ENCODE measurements at places on chromosomes 13 and 19.
A peak's percentile ranks its signal among the peaks of the same experiment; 100 is the strongest.

GRCh38 chr19:49316284-49316683, 8.7 kb downstream of the SLC6A16 start:
- DNase-seq, result no peak

- no peak for DNase-seq
Observed at GRCh38 chr13:30711837-30712236, 23.5 kb upstream of the ALOX5AP start.

- peak; percentile 98 for DNase-seq
Observed at GRCh38 chr19:2041683-2042484, 9.2 kb downstream of the MKNK2 start.

DNA sequence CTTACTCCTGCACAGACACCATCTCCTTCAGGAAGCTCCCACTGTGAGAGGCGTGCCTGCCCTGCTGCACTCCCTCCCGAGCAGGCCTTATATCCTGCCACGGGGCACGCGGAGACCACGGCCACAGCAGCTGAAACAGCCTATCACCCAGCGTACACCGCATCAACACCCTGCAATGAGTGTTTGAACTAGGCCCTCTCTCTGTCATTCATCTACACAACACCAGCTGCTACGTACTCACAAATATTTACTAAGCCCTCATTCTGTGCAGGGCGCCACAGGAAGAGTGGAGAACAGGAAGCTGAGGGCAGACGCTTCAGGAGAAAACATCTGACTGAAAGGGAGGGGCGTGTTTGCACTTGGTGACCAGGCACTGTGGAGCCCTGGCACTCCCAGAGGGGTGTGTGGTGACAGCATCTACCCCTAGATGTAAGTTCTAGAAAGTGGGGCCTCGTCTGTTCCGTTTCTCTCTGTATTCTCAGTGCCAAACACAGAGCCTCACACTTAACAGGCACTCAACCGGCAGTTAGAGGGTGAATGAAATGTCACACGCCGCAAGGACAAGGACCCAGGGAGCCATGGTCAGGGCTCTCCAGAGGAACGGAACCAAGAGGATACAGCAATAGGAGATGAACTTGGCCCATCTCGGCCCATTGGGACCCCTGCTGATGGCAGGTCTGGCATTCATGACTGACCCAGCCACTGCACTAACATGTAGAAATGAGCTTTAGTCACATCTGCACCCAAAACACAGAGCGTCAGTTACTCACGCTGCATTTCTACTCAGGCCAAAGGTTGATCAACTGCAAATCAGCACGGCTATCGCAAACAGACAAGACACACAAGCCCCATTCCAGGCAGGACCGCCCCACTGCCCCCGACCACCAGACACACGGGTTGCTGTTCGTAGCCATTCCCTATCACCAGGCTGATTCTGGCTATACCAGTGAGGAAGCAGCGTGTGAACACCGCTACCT, 15.7 kb downstream of the RANBP3 start:
- peak; percentile 11 for DNase-seq

GRCh38 chr13:31639443-31640163, 99.7 kb upstream of the RXFP2 start:
- no peak for DNase-seq

DNA sequence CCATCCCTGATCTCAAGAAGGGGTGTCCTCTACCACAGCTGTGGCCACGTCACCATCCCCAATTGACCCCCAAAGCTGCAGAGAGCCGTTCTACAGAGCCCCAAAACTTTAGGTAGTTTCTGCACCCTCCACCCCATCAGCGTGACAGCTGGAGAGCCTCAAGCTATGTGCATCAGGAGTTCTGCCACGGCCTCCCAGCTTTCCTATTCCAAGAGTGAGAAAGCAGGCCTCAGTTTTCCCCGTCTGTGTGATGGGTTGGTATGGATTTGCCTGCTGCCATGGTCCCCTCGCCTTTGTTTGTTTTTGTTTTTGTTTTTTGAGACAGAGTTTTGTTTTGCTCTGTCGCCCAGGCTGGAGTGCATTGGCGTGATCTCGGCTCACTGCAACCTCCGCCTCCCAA, 1.5 kb downstream of the BCL3 start:
- DNase-seq, result no peak

DNA sequence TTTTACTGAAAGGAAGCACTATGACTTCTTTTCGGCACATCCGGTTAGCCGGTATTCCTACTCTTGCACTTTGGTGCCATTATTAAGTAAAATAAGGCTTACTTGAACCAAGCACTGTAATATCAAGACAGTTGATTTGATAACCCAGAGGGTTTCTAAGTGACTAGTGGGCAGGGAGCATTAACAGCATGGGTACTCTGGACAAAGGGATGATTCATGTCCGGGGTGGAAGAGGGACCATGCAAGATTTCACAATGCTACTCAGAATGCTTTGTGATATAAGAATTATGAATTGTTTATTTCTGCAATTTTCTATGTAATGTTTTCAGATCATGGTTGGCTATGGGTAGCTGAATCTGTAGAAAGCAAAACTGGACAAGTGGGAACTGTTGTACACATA, 282.1 kb downstream of the TDRD3 start:
- no peak for DNase-seq

DNA sequence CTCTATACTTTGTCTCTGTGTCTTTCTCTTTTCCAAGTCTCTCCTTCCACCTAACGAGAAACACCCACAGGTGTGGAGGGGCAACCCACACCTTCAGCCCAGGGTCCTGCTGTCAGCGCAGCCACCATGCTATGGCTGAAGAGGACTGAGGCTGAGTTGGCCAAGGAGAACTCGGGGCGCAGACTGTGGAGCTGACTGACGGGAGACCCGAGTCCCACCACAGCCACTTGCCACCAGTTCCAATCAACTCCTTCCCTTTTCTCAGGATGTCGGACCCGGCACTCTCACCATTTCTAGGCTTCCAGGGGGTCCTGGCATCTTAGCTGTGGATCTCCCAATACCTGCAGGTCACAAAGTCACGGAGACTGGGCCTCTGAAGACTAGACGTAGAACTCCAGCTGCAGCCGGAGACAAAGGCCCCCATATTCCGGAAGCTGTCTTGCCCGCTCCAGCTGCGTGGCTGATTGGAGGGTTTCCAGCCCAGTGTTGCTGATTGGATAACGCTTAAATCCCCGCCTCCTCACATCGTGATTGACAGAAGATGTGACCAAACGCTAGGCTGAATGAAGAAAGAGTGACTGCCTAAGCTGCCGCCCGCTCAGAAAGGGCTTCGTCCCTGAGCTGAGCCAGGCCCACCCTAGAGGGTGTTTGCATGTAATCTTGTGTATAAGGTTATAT, 63.6 kb downstream of the ZNF429 start:
- no peak for DNase-seq

GRCh38 chr13:94550062-94550738, 45.8 kb downstream of the TGDS start:
- no peak for DNase-seq

DNA sequence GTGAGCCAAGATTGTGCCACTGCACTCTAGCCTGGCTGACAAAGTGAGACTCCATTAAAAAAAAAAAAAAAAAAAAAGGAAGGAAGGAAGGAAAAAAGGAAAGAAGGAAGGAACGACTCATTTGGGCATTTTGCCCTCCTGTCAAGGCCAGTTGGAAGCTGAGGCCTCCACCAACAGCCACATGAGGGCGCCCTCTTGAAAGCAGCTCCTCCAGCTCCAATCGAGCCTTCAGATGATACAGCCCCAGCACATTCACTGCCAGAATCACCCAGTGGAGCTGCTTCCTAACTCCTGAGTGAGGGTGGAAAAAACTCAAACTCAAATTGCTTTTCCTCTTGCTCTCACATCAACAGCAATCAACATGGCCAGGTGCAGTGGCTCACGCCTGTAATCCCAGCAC, 40.9 kb downstream of the GNG7 start:
- no peak for DNase-seq

DNA sequence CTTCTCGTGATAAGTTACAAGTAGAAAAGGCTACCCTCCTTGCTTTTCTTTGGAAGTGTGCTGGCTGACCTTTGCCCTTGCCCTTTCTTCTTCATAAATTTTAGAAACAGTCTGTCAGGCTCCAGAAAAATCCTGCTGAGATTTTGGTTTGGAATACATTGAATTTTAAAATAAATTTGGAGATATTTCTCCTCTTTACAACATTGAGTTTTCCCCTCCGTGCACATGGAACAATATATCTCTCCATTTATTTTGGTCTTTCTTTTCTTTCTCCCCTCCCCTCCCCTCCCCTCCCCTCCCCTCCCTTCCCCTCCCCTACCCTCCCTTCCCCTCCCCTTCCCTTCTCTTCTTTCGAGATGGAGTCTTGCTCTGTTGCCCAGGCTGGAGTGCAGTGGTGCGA, 8.6 kb downstream of the KLK4 start:
- no peak for DNase-seq

GRCh38 chr13:50999641-51000040, 90.0 kb downstream of the RNASEH2B start:
- DNase-seq, result no peak

- no peak for DNase-seq
Observed at GRCh38 chr19:10450853-10451609, 30.7 kb downstream of the PDE4A start.

DNA sequence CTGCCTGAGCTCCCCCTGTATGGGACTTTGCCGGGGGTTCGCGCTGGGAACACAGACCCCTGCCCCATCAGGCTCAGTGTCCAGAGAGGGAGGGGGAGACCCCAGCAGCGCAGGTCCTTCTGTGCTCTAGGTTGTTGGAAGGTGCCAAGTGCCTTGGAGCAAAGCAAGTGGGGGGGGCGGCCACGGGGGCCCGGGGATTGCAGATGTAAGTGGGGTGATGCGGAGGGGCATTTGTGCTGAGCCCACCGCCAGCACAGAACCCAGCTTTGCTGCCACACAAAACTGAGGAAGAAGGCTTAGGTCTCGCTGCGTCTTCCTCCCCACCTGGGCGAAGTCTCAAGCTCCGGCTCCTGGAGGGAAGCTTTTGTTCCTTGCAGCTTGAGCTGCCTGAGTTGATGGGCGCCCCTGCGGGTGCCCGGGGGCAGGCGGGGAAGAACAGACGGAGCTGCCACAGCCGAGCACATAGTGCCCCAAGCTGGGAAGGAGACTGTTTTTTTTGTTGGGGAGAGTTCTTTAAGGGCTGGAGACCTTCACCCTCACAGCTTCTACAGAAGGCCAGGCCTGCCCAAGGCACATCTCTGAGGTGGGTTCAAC, 1.5 kb upstream of the NTN5 start:
- DNase-seq, result no peak

DNA sequence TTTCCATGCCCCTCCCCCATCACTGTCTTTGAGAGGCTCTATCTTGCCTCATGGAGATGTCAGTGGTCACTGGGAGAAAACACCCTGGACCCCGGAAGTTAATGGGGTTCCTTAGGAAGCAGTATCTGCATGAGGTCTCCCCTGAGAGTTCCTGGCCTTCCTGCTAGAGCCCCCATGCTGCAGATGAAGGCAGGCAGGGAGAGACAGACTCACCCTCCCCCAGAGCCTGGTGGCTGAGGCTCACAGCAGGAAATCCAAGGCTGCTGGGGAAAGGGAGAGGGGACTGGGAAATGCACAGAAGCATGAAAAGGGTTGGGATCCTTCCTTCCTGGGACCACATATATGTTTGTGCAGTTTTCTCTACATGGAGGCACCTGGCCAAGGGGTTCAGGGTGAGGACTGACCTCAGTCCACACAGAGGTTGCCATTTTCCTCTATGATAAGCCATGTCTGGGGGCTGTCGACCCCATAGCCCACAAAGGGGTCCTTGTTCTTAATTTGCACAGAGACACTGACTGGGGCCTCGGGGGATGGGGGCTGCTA, 95.4 kb downstream of the RNASEH2B start:
- DNase-seq, result no peak

DNA sequence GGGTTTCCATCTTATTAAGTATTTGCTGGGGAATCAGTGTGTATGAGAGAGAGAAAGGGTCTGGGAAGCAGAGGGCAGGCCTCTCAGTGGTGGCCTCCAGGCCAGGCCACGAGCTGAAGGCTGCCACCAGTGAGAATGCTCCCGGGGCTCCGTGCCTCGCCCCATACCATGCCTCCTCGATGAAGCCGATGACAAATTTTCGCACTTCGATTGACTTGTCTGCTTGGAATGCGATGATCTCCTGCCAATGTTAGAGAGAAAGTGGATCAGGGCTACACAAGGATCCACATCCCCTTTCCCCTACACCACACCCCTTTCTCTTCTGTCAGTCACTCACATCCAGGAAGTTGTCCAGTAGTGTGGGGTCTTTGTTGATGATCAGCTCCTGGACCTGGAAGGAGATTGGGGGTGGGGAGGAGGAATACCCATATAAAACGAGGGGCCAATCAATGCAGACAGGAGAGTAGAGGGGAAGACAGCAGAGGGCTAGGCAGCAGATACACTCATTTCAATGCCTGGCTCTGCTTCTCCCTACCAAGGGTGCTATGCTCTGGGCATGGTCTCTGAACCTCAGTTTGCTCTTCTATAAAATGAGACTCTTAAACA, 10.7 kb downstream of the SYMPK start:
- DNase-seq, result no peak

DNA sequence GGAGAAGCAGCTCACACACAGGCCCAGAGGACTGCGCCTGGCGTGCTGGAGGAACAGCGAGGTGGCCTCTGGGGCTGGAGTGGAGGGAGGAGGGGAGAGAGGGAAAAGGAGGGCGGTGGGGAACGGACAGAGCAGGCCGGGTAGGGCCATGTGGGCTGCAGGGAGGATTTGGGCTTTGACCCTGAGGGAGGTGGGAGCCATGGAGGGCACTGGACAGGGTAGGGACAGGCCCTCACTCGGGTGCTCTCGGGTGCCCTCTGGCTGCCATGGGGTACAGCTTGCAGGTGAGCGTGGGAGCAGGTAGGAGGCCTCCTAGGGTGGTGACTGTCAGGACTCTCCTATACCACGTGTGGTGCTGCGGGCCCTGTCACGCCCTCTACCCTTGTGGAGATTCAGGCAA, 22.8 kb downstream of the PLIN4 start:
- DNase-seq, result no peak

GRCh38 chr19:38248421-38248820, 7.8 kb downstream of the PPP1R14A start:
- DNase-seq, result no peak

GRCh38 chr19:35362261-35363000, 4.2 kb downstream of the FFAR3 start:
- DNase-seq, result no peak

GRCh38 chr19:5367530-5368133, 27.0 kb upstream of the PTPRS start:
- DNase-seq, result no peak

GRCh38 chr19:34226036-34226435, 28.3 kb upstream of the GARRE1 start:
- DNase-seq, result no peak

DNA sequence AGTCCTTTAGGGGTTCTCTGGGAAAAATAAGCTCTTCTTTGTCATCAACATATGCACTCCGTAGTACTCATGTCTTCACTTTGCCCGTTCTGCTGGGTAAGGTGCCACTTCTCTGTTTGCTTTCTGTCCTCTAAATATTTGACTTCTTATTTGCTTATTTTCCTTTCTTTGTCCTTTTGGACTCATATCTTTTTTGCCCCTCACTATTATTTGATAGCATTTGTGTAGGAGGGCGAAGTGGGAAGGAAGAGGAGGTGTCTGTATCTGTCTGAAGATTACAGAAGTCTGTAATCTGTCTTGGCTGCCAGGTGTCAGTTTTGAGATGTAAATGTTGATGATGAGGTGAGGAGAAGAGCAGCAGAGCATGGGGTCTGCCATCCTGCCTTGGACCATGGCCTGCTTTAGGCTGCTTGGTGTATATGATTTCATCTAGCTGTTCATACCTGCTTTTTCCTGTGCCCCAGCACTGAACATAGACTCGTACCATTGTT, 30.8 kb downstream of the USPL1 start:
- DNase-seq, result no peak

All from NCI-H187 (cell line).